Stimulated activated CD4-positive, alpha-beta T cell treated with anti-CD3 and anti-CD28 coated beads, Interleukin-1b, Interleukin-23, amount 100 ng/mL, for 48 hours (primary cell): ENCODE measurements at places on chromosomes 4 and X.

- DNase-seq: no peak
Observed at GRCh38 chrX:122269243-122269781, 914.8 kb upstream of the GRIA3 start.

DNA sequence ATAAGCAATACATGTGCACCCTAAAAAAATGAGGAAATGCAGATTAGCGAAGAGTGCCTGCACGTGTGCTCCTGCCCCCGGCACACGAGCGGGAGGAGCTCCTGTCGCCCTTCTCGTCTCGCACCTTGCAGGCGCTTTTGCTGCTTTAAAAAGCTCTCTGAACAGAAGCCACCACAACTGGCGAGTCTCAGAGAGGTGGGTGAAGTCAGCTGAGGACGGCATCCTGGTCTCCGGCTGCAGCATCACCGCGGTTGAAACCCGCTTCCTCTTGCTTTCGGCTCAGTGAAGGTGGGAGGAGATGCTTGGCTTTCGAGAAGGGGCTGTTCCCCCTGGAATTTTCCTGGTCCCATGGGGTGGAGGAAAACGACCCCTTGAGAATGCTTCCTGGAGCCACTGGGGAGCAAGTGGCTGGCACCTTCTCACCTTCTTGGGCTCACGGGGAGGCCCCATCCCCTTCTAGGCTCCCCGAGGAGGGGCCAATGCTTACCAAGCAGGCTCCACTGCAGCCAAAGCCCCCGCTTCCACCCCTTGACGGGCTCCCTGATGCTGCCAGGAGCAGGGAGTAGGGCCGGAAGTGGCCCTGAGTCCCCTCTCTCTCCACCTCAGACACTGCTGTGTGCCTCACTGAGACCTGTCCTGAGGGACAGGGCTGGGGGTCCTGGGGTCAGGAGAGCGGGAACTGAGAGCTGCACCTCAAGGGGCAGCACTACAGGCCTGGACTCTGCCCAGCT is 29.2 kb upstream of the MXD4 start:
- DNase-seq: peak; percentile 42

DNA sequence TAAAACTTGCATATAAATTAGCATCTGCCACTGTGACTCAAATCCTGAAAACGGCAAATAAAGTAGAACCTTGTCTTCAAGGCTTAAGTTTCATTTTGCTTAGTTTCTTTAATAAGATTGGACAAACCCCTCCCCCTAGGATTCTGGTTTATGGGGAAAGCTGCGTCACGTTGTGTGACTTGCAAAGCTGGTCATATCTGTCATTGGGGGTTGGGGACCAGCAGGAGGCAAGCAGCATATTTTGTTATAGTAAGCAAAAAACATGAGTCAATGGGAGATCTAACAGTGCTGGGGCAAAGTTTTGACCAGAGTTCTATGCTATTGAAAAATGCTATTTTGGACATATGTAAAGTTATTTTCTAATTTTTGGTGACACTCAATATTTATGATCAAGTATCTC is 407.3 kb downstream of the PCDH18 start:
- DNase-seq: no peak

DNA sequence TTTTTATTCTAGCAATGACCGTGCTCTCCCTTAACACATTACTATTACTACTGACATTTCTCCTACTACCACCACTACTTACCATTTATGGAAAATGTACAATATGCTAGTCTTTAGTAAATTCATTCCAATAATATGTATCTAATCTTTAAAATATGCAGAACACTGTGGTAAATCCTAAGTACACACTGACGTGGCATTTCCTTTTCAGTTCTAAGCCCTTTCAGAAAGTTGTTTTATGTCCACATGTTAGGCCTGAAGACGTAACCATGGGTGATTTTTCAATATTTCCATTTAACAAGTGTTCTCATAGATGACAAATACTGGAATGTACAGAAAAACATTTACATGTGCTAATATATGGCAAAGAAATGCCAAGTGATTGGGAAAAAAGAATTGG is 268.6 kb upstream of the SLIT2 start:
- DNase-seq: no peak

GRCh38 chr4:98728433-98728832 is 70.0 kb upstream of the TSPAN5 start:
- no peak for DNase-seq

DNA sequence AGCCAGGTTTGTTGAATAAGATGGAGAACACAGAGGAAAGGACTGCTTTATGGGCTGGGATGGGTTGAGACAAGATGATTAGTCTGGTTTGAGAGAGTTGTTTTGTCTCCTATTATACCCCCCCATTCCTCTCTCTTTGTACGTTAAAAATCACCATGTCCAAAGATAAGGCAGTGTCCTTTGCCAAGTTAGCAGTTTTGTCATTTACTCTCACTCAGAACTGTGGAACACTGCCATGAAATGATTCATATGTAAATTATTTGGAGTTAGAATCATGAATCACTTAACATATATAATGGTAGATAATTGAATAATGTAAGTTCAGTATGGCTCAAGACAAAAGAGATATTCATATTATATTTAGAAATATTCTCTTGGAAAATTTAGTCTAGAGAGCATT is 151.3 kb downstream of the DCLK2 start:
- no peak for DNase-seq
